Stomach (tissue), 19 donors: ENCODE measurements at places on chromosomes 2 and 18. TPM values are rescaled to one million over a fixed set of nuclear protein-coding genes. Genes with fewer than 3 reads are reported as not detected.

DNA sequence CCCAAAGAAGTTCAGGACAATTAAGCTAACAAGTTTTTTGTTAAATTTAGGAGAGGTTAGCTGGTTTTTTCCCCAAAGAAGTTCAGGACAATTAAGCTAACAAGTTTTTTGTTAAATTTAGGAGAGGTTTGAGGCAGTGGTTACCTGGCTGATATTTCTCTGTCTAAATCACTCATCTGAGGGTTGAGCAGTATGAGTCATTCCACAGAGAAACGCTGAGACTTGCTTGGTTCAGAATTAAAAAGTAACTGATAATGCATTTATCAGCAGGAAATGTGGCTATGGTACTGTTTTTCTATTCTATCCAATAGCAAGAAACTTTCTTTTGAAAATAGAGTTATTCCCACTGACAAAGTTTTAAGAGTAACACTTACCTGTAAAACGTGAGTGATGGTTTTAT, 22.8 kb upstream of the KIDINS220 start:
- H3K27me3 ChIP-seq = no peaks in the 10 kb centered on the region
- H3K4me1 ChIP-seq = no peaks in the 10 kb centered on the region

DNA sequence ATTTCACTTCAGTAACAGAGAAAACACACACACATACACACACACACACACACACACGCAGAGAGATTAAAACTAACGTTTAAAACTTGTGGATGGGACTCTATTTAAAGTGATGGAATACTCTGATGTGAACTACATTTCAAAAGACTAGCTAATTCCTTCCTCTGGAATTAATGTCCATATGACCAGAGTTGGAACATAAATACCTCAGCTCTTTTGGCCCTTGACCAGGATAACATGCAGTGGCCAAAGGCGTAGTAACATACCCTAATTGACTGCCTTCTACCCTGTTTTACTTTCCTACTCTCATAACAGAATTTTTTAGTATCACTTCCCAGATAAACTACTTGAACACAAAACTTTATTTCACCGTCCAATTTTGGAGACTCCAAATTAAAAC, 671.3 kb upstream of the CHAC2 start:
- H3K4me1 ChIP-seq = no peaks in the 10 kb centered on the region
- DNase-seq = no peak
- no peak overlapping the region for H3K4me3 ChIP-seq
- H3K27me3 ChIP-seq = no peaks in the 10 kb centered on the region
- H3K36me3 ChIP-seq = no peaks in the 10 kb centered on the region
- no peak overlapping the region for H3K27ac ChIP-seq

Gene FOSL2
- 50.1 TPM for total RNA-seq

Gene REG3A
- not detected for total RNA-seq

Gene HES6
- 222 TPM for total RNA-seq
